ENCODE measurements at places on chromosomes 5 and 9.

DNA sequence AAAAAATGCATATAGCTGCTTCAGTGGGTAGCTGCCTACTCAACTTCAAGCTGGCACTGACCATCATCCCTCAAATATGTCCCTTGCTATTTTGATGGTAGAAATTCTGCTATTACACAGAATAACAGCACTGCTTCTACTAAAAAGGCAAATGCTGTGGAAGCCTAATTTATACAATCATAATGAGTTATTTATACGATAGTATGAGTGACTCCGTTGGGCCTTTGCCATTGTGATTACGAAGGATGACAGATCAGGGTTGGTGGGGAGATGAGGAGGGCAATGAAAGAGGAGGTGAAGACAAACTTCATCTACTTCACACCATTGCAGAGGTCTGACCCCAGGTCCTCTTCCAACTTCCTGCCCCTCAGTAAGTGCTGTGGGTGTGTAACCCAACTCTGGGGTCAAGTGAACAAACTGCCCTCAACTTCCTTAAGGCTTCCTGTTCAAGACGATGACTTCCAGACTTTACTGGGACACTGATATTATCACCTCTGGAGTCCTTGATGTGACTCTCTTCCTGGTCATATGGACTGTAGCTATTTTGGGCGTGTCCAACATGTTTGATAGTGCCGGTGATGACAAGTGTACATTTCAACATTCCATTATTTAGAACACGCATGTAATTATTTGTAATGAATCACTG lies 74.1 kb upstream of the RPS23 start:
- no peak for DNase-seq

- no peak for DNase-seq
Measured at GRCh38 chr5:2529371-2530092, 221.9 kb downstream of the IRX2 start.

DNA sequence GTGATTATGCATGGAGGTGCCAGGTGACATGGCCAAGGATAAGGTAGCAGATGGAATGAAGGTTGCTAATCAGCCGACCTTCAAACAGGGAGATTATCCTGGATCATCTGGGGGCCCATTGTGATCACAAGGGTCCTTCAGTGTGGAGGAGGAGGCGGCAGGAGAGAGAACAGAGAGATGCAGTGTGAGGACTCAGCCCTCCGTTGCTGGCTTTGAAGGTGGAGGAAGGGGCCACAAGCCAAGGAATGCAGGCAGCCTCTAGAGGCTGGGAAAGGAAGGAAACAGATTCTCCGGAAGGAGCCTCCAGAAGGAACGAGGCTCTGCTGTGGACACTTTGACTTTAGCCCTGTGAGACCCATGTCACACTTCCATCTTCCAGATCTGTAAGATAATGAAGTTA lies 27.4 kb upstream of the EEIG1 start:
- DNase-seq = peak; percentile 90

GRCh38 chr9:16147726-16148125 lies 594.9 kb downstream of the CCDC171 start:
- DNase-seq = no peak

- DNase-seq = no peak
Measured at GRCh38 chr9:131405428-131405827, 11.5 kb downstream of the PRRC2B start.

GRCh38 chr9:6680797-6681146 lies 35.2 kb upstream of the GLDC start:
- DNase-seq = peak; percentile 67

DNA sequence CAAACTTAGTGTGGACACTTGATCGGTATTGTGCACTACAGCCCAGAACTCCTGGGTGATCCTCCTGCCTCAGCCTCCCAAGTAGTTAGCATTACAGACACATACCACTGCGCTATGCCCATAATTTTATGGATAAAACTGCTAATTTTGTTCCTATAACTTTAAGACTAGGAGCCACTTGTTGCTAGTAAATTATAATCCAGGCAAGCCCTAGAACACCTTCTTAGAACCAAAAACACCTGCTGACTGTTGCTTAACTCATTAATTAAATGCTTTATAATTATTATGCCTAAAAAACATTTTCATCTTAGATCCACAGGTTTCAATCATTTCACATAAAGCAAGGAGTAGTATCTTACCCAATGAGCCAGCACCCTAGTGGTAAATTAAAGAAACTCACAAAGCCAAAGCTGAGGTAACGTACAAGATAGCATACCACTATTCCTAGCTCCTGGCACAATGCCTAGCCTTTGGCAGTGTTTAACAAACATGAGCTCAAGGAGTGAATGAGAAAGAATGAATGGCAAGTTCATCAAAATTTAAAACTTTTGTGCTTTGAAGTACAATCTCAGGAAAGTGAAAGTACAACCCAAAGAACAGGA lies 5.4 kb downstream of the MRPS27 start:
- no peak for DNase-seq

GRCh38 chr9:69199769-69200470 lies 25.8 kb downstream of the TJP2 start:
- no peak for DNase-seq

DNA sequence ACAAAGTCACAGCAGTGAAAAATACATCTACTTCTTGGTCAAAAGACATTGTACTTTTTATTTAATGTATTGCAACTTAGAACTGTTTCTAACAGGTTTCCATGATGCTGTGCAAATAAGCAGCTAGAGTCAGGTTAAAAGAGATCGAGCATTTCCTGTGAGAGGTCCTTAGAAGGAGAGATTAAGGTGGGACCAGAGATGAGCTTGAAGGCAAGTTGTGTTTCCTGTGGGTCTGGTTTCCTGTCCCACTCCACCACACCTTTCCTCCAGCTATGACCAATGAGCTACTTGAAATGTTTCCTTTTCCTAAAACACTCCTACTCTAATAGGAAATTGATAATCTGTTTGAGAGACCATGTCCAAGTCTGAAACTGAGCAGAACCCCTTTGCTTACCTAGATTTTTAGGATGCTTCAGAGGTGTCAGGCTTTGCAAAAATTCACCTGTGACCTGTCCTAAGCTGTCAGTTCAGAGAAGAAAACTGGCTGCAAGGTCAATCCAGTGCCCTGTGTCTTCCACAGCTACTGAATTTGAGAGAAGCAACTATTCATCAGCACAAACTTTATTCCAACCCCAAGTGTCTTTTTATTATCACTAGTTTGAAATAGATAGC lies 13.1 kb upstream of the RLN1 start:
- DNase-seq = no peak

DNA sequence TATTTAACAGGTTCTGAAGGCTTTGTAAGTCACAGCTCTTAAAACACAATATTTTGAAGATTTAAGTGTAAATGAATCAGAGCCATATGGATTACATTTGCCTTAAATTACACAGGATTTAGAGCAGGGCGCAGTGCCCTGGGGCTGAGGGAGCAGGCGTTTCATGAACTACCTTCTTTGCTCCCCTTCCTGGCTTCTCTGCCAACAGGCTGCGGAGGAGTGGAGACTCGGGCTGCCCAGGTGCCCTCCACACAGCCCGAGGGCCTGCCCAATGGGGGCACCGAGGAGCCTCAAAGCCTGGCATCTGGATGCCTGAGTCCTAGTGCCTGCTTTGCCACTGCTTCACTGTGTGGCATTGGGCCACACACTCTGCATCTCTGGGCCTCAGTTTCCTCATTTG lies 90.6 kb upstream of the HAND1 start:
- DNase-seq = no peak
